ENCODE measurements at places on chromosomes 4 and X.

DNA sequence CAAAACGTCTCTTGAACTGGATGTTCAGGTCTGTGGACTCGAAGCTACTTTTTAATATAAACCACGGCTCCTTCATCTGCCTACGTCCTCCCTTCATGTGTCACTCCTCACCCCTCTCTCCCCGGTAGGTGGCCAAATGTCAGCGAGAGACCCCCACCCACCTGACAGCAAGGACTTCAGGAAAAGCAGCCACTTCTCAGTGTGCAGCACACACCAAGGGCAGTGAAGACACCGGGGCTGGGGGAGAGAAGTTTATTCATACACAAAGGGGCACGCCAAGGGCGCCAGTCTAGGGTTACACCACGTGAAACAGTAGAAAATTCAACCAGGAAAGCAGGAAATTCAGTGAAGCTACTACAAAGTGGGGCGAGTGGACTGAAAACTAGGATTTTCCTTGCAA lies 181.2 kb downstream of the AFAP1 start:
- no peak for DNase-seq

DNA sequence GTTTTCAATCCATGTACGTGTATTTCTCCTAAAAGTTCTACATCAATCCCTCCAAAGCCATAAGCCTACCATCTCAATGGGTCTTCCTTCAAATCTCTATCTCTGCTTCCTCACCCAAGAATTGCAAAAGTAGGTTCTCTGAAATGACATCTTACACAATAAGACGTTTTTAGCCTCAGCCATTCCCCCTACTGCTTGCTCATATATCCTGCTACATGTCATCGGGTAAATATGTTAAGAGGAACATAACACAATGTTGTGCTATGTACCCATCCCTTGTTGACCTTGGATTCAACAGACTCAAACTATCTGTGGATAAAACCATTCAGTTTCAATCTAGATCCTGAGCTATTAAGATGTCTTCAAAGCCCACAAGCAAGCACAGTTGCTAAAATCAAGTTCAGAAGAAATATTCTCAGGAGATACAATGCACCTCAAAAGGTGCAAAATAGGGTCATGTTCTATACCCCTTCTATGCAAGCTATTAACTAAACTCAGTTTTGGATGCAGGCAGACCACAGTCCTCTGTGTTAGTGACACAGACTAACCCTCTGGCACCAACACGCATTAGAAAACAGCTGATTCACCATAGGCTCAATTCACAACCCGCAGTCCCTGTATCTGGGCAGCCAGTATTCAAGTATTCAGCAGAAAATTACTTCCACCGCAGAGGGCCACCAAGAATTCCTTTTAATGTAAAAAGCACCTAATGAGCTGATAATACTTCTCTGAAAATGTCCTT lies 56.8 kb downstream of the CD99L2 start:
- DNase-seq: no peak

- no peak for DNase-seq
Observed at GRCh38 chr4:73619346-73619745, 890 bp downstream of the RASSF6 start.

DNA sequence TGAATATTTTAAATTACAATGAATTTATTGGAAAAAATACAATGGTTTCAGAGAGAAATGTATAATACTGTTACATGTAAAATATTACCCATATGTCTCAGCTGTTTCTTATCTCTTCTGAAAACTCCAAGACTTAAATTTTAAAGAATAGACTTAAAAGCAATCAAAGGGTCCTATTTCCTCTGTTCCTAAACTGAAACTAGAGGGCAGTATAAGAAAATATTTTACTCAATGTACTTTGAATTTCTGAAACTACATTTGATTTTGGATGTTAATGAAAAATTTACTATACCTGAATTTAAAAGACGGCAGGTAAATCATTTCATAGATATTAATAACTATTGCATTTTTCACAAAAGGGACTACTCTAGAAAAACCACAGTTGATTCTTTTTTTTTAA lies 200.2 kb downstream of the LRBA start:
- no peak for DNase-seq

DNA sequence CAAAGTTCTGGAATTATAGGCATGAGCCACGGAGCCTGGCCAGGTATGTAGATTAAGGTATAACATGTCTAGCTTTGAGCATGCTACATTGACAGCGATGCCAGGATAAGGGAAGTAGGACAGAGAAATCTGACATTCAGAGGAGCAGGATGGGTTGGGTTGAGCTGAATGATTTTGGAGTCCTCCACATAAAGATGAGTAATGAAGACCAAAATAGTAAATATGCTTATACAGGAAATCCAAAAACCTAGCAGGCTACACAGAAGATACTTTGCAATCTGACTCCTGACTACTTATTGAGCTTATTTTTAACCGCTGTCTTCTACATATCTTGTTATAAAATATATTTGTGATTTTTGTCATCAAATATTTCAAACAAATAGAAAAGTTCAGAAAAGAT lies 69.7 kb downstream of the PDGFC start:
- no peak for DNase-seq

- no peak for DNase-seq
Observed at GRCh38 chr4:92066485-92066884, 237.3 kb upstream of the GRID2 start.

GRCh38 chr4:17492058-17492741 lies 19.7 kb downstream of the QDPR start:
- peak; percentile 48 for DNase-seq

- no peak for DNase-seq
Observed at GRCh38 chr4:24557026-24558025, 27.0 kb downstream of the DHX15 start.

GRCh38 chrX:38807873-38808272 lies 6.6 kb downstream of the MID1IP1 start:
- DNase-seq: no peak

DNA sequence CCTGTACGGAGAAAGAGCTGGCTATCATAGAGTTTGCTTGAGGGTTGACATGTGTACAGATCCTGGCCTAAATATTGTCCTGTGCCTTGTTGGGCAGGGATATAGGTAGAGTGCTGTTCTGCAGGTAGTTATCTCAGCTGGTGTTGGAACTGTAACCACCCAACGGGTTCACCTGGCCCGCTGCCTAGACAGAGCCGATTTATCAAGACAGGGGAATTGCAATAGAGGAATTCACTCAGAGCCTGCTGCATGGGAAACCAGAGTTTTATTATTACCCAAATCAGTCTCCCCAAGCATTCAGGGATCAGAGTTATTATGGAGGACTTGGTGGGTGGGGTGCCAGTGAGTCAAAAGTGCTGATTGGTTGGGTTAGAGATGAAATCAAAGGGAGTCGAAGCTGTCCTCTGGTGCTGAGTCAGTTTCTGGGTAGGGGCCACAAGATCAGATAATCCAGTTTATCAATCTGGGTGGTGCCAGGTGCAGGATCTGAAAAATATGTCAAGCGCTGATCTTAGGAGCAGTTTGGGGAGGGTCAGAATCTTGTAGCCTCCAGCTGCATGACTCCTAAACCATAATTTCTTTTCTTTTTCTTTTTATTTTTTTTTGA lies 42.5 kb upstream of the XIAP start:
- DNase-seq: no peak

DNA sequence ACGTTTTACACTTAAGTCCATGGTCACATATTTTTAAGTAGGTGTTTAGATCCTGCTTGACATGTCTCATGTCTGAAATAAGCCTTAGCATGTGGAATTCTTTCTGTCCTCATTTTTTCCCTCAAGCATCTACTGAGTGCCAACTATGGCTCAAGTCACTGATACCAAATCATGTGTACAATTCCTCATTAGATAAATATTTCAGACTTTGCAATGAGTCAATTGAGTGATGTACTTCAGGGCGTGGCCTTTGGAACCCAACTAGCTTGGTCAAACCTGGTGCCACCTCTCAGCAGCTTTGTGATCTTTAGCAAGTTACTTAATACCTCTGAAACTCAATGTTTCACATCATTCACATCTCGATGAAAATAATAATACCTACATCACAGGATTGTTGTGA lies 12.6 kb upstream of the JADE1 start:
- DNase-seq: no peak

- DNase-seq: no peak
Observed at GRCh38 chrX:132001127-132001526, 22.0 kb upstream of the STK26 start.

- no peak for DNase-seq
Observed at GRCh38 chr4:77052352-77052751, 23.4 kb downstream of the CCNI start.

DNA sequence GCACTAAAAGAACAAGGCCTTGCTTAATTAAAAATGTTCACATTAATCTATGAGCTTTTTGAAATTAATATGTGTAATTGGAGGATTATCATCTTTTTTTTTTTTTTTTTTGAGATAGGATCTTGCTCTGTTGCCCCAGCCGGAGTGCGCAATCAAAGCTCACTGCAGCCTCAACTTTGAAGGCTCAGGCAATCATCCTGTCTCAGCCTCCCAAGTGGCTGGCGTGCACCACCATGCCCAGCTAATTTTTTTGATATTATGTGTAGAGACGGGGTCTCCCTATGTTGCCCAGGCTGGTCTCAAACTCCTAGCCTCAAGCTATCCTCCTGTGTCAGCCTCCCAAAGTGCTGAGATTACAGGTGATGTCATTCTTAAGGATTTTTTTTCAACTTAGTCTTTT lies 20.0 kb downstream of the PRPS1 start:
- no peak for DNase-seq

GRCh38 chr4:145041378-145041777 lies 56.6 kb downstream of the ANAPC10 start:
- peak; percentile 62 for DNase-seq

DNA sequence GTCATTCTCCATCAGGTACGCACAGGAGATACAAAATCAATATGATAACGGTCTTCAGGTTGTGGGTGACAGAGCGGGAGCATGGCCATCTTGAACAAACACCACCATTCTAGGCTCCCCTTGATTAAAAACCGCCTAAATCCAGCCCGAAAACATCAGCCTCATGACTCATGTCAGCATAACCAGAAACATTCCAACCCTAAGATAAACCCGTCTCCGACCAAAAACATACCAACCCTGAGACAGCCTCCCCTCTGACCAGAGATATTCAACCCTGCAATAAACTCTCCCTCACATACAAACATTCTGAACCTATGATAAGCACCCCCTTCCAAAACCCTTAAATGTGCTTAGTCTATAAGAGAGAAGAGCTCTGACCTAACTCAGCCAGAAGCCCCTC lies 157.9 kb downstream of the DHRSX start:
- DNase-seq: no peak

DNA sequence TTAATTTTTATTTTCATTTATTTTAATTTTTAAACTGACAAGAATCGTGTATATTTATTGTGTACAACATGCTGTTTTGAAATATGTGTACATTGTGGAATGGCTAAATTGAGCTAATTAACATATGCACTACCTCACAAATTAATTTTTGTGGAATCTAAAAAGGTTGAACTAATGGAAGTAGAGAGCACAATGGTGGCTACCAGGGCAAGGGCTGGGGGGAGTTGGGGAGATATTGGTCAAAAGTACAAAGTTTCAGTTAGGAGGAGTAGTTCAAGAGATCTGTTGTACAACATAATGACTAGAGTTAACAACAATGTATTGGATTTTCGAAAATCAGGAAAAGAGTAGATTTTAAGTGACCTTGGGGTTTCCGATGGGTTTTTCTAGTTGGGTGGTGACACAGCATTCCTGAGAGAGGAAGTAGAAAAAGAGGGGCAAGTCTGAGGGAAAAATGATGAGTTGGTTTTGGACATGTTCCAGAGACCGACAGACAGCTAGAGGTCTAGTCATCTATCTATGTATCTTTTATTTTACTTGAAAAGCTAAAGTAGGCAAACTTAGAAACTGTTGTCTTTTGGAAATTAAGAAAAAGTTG lies 23.2 kb downstream of the APOO start:
- no peak for DNase-seq

DNA sequence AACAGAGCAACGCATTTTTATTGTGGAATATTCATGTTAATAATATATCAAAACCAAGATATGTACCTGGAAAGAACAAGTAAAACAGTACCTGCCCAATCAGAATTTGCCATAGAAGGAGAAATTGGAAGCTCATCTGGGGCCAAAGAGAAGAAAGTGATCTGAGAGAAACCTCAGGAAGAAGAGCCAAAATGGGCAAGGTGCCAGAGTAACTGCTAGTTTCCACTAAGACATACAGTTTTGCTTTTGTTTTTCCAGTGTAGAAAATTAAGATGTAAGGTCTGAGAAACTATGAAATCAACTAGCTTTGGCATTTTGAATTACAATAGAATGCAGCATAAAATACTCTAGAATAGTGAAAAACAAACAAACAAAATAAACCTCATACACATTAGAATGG lies 2201.2 kb downstream of the ARAP2 start:
- no peak for DNase-seq

GRCh38 chr4:145938618-145939440 lies at the start of gene ZNF827:
TSS of gene ZNF827 (minus strand) at chr4:145938823. CDS start at chr4:145938407, 416 bp downstream.
- DNase-seq: peak; percentile 58

GRCh38 chrX:13747836-13748235 lies 13.3 kb downstream of the OFD1 start:
- no peak for DNase-seq

DNA sequence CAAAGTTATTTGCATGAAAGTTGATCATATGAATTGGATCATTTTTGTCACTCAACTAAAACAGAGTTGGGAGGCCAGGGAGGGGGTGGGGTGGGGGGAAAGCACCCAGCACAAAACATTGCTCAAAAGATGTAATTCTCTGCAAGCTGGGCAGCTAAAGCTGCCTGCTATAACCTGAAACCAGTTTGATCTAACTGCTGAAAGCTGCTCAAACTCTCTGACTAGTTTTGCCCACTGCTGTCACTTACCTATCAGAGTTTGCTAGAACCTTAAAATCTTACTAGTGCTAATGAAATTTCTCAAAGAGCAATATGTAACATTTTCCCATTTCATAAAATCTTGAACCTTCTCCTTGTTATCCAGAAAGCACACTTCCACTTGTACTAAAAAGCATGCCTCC lies 10.4 kb downstream of the CXCL8 start:
- no peak for DNase-seq

- no peak for DNase-seq
Observed at GRCh38 chr4:68869274-68869773, 53.5 kb downstream of the UGT2B10 start.

- DNase-seq: no peak
Observed at GRCh38 chr4:132238697-132239096, 910.4 kb upstream of the PCDH10 start.

- no peak for DNase-seq
Observed at GRCh38 chr4:140266958-140267568, 106.4 kb upstream of the SCOC start.

GRCh38 chrX:19673375-19674040 lies 158.2 kb upstream of the MAP3K15 start:
- DNase-seq: no peak

DNA sequence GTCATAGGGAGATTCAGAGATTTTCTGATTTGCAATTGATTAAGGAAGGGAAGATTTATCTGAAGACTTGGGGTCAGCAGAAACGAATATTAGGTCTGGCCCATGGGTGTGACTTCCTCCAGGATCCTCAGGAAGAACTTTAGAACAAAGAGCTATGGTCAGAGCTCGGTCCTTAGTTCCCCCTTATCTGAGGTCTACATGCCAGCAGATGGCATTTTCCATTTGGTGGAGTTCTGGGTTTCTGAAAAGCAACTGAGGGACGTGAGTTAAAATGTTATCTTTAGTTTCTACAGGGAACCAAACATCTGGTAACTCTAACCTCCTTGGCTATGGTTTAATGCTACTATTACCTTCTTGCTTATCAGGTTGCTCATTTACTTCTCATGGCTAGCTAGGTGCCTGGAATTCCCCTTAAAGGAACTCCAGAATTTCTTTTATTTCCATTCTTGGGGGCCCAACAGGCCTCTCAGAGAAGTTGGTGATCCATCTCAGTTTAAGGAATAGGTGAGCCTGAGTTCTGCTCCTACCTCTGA lies 40.7 kb downstream of the KLF3 start:
- no peak for DNase-seq

GRCh38 chr4:76457885-76458284 lies 22.9 kb downstream of the SHROOM3 start:
- no peak for DNase-seq

Data from spinal cord (tissue), 10 donors.